ENCODE measurements at places on chromosomes 6 and 20. TPM values are rescaled to one million over a fixed set of nuclear protein-coding genes. Genes with fewer than 3 reads are reported as not detected.

GRCh38 chr6:81562169-81562568, 190.3 kb downstream of the TENT5A start:
- DNase-seq = peak; percentile 12

The CUL9 gene
- total RNA-seq = 54.5 TPM

The ZSCAN23 gene
- total RNA-seq = not detected

The FAXC gene
- 0.75 TPM for total RNA-seq

DNA sequence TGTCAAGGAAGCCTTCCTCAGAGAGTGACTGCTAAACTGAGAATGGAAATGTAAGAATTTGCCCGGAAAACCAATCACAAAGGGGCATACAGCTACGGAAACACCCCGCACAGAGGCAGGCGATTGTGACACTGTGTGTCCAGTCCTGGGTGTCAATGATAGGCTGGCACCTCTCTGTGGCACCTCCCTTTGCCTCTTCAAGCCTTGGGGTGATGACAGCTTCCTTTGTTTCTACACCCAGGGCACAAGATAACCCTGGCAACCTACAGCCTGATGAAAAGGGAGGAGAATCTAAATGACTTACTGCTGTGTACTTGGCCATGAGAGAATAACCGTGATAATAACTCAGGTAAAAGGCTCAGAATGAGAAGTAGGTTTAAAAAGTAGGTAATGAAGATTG, 93.6 kb upstream of the SSTR4 start:
- DNase-seq = no peak

DNA sequence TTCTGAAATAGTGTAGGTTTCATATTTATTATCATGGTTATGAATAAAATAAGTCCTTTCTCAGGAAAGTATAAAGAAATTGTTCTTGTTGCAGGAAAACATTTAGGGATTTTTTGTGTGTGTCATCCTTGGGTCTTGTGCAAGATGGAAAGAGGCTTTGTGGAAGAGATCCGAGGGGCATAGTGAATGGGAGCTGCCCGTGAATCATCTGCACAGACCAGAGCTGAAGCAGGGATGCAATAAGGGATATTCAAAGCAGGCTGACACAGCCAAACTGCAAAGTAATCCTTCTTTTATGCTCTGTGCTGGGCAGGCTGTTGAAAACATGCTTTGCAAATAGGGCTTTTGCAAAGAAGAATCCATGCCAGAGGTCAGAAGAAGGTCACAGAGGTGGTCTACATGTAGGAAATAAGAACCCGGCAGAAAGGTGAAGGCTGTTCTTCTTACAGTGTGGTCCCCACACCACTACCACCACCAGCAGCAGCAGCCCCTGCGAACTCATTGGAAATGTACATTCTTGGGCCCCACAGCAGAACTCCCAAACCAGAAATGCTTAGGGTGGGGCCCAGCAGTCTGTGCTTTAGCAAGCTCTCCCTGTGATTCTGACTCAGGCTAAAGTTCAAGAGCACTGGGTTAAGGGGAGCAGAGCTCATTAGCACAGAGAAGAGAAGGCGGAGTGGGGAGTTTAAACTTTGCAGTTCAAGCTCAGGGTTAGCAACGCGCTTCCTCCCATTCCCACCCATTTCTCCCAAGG, 237.6 kb downstream of the QKI start:
- no peak for DNase-seq

Measured in transverse colon (tissue), 4 donors.